ENCODE measurements at places on chromosomes 11 and 22.

DNA sequence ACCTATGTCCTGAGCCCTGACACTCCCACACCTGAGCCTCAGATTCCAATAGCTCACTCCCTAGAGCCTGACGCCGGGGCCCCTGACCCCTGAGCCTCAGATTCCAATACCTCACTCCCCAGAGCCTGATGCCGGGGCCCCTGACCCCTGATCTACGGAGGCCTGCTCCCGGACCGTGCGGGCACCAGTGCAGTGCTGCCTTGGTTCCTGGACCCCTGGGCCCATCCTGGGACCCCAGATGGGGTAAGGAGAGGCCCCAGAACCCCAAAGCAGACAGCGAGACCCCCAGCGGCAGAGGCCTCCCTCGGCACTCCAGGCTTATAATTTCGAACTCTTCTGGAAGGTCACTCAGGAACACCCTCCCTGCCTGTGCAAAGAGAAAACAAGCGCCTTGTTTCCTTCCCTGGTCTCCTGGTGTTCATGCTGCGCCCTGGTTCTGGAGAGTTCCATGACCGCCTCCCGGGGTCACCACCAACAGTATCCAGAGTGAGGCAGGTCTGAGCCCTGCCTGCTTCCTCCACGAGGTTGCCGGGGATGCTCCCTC lies 7.5 kb downstream of the SUSD2 start:
- DNase-seq = no peak

DNA sequence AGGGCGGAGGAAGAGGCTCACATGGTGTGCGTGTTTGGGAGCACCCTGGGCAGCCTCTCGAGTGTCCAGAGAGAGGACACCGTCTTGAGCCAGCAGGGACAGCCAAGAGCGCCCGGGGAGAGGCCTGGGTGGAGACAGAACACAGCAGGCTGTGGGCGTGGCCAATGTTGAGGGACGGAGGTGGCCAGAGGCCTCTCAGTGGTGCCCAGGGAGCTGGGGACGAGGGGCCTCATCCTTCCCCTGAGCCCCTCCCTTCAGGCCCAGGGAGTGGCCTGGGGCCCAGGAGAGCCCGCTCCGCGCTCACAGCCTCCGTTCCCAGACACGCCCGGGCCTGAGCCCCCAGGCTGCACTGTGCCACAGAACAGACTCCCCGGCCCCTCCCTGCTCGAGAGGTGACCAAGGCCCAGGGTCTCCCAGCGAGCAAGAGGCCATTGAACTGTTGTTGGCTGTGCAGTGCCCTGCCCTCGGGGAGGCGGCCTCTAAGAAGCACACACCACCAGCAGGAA lies 48.4 kb downstream of the CDKN1C start:
- DNase-seq = no peak

DNA sequence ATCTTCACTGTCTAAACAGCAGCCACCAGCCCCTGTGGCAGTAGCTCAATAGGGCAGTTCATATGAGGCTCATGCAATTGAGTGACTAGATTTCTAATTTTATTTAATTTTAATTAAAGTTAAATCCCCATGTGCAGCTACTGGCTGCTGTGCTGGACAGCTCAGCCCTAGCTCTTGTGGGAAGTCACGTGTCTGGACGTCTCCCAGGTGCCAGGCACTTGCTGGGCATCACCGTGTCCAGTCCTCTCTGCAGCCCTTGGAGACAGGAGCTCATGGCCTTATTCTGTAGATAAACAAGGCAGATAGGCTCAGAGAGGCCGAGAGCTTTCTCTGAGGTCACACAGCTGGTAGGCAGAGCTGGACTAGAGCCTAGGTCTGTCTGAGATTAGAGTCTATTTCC lies 95.0 kb downstream of the ARHGAP8 start:
- DNase-seq = no peak

DNA sequence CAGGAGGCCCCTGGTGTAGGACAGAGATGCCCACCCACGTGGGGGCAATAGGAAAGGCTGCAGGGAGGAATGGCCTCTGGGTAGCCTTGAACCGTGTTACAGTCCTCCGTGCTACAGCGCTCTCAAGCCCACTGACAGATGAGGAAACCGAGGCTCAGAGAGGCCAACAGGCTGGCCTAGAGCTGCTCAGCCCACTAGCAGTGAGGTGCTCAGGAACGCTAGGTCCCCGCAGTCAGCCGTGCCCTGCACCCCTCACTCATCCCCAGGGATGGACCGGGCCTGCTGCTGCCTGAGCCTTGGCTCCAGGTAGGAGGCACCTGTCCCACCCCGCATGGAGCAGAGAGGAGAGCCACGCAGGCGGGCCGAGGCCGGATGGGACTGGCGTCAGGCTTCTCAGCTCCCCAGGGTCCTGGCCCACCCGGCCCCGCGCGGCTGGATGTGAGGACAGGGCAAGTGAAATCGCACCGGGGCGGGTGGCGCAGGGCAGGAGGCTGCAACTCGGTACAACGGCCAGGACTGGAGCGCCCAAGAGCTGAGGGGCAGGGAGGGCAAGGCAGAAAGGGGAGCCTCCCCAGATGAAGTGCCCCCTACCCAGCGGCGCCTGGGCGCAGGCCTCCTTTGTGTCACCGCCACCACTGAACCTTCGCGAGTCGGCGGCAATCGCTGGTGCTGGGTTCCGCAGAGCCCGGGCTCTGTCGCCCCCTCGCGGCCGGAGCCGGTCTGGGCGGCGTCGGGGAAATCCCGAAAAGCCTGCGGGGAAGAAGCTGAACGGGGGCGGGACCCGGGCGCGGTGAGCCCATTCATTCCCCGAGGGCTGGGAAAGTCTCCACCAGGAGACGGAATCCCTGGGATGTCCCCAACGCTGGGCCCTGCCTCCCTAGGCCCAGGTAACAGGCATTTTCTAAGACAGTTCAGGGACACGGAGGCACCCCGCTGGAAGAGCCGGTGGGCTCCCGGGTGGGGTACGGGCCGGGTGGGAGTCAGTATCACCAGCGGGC lies 8.4 kb upstream of the SLC2A11 start:
- DNase-seq = peak; percentile 47

DNA sequence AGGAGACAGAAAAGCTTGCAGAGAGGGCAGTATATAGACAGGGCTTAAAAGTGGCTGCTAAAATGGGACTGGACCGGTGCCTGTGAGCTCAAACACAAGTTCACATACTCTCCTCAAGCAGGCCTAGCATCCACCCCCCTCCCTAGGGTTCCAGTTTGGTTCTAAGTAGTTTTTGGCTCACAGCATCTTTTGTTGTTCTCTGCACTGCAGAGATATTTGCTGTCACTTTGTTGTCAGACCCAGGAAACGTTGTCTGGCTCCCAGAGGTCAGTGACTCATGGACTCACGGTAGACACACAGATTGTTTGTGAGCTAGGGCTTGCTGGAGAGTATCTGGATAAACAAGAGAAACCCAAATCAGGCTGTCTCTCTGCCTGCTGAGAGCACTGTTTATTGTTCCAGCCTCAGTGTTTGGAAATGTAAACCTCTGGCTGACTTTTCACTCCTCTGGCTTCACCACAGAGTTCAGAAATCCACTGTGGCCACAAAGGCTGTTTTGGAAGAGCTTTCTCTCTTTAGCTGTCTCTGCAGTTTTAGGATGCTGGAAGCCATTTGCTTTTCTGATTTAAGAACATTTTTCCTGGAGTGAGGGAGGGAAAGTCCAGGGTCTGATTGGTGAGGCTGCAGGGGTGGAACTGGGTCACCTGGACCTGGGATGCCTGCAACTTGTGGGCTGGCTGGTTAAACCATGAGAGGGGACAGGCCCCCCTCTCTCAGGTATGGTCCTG lies 303.7 kb upstream of the PLET1 start:
- DNase-seq = no peak

DNA sequence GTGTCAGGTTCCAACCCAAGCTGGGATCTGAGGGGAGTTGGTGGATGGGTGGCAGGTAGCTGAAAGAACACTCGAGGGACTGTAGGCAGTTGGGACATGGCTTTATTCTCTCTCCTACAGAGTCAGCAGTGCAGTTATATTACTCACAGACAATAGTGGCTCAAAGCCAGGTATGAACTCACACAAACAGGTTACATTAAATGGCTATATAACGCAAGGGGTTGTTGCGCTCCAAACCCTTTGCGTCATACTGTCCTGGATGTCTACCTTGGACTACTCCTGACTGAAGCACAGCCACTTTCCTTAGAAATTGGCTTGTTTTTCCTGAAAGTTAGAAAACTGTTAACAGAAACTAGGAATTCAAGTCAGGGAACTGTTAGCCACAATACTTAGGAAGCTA lies 66.4 kb upstream of the OR4B1 start:
- no peak for DNase-seq

All from NCI-H2081 (cell line).